IMR-90 (cell line): ENCODE measurements at places on chromosomes 3 and 15. TPM values are rescaled to one million over a fixed set of nuclear protein-coding genes. Genes with fewer than 3 reads are reported as not detected.

Gene ALS2CL
- 4.6 and 4.8 TPM in 2 replicates for polyA plus RNA-seq

Gene SLC12A8
- polyA plus RNA-seq, result 3.5 and 4.3 TPM in 2 replicates

DNA sequence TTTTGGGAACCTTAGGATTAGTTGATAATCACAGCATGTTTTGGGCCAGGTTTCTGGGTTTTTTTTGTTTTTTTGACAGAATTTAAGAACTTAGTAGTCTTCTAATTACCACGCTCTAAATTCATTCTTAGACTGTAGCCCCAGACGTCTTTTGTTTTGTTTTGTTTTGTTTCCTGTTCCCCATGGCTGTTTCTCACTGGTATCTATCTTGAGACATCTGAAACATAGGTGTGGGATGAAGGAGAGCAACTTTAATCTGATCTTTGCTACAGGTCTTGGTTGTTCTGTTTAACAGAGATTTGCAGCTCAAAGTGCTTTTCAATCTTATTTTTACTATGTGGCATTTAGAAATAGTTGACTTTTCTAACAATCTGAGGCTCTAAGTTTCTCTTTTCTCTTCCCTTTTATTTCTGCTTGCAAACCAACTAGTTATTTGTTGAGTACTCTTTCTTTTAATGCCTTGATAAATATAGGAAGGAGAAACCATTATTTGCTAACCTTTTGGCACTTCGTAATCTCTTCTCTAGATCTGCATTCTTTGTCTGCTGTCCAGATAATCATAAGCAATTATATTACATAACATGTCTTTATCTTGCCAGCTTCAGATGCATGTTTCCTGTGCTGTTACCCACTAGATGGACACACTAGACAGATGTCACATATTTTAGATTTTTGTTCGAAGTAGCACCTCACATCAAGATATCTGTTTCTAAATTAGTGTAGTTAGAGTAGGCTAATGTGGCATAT lies 40.9 kb downstream of the FBXL2 start:
- no peak for DNase-seq

DNA sequence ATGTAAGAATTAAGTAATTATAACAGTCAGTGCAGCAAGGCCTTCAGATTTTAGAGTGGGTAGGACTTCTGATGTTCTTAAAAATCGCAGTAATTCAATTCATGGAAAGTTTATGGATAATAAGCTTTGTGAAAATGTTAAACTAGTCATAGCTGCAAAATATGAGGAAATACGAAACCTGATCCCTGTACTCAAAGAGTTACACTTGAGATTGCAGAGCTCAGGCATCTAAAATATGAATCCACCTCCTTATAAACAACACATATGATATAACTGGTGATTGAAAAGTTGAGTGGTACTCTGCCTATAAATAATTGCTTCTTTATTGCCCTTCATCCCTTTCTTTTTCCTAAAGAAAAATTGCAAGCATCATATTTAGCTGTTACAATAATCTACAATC lies 473.3 kb downstream of the OTOL1 start:
- DNase-seq, result peak; percentile 25

DNA sequence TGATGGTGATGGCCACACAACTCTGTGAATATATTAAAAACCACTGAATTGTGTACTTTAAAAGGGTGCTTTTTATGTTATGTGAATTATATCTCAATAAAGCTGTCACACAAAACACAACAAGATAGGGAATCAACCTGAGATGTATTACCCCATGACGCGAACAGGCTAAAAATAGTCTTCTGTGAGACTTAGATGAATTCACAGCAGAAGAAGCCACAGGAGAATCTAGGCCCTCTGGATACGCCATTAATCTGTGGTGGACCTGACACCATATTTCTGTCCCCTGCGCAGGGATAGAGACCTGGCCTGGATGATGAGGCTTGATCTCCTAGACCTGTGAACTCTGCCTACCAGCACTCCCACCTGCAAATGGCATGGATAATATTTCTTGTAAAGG lies 146.0 kb upstream of the HACD2 start:
- DNase-seq, result no peak
